DMS53 (cell line): ENCODE measurements at places on chromosomes 5 and 9.
A peak's percentile ranks its signal among the peaks of the same experiment; 100 is the strongest.

- DNase-seq, result no peak
Measured at GRCh38 chr9:131927091-131927490, 152.6 kb downstream of the MED27 start.

- no peak for DNase-seq
Measured at GRCh38 chr5:92003806-92004205, 620.7 kb upstream of the ARRDC3 start.

DNA sequence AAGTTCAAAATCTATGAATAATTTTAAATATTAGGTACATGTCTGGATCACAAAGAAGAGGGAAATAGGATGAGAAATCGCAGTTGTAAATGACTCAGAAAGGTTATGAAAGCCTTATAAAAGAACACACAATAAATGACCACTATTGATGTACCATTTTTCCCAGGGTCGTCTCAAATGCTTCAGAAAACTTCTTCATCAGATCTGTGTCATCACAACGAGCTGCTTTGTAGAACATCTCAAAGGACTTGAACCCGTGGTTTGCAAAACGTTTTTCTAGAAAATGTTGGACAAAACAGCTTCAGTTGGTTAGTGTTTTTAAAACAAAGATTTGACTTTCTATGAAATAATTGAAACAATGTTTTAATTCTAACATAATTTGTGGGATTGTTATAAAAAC is 100.1 kb downstream of the SVEP1 start:
- DNase-seq, result no peak

- DNase-seq, result no peak
Measured at GRCh38 chr9:71857159-71857558, 53.8 kb downstream of the ABHD17B start.

GRCh38 chr5:137250421-137250820 is 248.7 kb downstream of the SPOCK1 start:
- DNase-seq, result no peak

DNA sequence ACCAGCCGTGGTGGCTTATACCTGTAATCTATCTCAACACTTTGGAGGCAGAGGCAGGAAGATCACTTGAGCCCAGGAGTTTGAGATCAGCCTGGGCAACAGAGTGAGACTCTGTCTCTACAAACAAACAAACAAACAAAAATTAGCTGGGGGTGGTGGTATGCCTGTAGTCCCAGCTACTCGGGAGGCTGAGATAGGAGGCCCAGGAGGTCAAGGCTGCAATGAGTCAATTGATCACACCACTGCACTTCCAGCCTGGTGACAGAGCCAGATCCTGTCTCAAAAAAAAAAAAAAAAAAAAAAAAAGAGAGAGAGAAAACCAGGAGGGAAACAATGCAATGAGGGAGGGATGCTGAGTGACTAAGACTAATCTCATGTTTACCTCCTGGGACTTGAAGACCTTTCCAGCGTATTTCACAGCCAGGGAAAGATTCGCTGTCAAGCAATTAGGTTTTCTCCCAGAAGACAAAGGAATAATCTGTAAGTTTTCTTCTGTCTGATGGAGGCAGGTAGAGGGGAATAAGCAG is 51.1 kb upstream of the MIER3 start:
- no peak for DNase-seq

DNA sequence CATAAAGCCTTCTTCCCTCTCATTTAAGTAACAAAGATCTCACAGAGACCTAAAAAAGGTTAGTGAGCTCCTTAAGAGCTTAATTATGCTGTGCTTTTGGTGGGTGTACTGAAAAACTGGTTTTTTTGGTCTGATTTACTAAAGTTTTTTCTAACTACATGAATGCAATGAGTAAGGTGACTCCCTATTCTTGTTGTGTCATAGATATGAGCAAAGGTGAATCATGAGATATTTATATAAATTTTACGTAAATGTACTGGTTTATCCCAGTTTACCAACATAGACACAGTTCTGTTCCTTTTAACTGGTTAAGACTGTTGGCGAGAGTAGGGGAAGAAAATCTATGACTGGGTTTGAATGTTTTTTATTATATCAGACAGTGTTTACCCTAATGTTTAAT is 250.5 kb downstream of the NR2F1-AS1 start:
- DNase-seq, result no peak

- no peak for DNase-seq
Measured at GRCh38 chr9:6592791-6593190, 52.7 kb downstream of the GLDC start.

DNA sequence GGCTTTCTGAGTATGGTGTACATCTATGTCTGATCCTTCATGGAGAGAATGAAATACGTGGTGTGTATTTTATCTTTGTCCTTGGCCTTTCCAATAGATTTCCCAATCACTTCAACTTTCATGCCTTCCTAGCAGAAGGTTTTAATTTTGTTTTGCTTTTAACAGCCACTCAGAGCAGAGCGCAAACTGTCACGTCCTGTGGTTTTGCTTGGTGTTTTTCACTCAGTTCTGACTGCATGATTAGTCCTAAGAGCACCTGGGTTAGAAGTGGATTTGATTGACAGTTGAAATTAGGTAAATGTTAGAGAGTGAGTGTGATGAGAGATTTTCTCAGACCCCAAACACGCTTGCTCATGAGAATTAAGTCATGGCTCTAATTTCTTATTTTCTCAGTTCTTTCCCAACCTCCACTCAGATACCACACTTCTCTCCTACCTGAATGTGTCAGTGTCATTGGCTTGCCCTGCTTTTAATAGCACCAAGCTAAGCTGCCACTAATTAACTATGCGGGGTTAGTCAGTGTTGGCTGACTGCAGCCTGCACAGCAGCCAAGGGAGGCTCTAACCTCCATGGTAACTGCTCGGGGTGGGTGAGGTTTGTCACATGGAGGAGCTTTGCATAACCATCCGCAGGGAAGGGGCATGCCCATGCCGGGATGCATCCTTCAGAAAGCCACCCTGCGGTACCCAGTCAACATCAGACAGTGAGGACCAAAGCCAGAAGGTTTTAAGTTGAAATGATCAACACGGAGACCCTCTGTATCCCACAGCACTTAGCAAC is 173.4 kb downstream of the NR3C1 start:
- DNase-seq, result no peak

DNA sequence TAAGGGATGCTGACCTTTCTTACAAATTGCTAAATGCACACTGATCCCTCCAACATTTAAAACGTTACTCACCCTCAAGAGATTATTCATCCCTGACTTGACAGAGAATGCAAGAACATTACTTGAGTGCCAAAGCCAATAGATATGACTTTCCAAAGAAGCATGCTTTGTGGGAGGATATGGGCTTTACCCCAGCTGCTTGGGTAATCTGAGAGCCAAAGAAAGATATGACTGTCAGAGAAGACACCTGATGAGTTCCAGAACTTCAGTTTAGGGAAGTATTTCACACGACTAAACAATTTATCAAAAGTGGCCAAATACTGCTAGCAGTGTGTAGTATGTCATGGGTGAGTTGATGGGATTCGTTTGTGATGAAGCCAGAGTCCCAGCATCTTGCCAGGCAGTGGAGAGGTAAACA is 7.4 kb upstream of the SPDL1 start:
- DNase-seq, result no peak

DNA sequence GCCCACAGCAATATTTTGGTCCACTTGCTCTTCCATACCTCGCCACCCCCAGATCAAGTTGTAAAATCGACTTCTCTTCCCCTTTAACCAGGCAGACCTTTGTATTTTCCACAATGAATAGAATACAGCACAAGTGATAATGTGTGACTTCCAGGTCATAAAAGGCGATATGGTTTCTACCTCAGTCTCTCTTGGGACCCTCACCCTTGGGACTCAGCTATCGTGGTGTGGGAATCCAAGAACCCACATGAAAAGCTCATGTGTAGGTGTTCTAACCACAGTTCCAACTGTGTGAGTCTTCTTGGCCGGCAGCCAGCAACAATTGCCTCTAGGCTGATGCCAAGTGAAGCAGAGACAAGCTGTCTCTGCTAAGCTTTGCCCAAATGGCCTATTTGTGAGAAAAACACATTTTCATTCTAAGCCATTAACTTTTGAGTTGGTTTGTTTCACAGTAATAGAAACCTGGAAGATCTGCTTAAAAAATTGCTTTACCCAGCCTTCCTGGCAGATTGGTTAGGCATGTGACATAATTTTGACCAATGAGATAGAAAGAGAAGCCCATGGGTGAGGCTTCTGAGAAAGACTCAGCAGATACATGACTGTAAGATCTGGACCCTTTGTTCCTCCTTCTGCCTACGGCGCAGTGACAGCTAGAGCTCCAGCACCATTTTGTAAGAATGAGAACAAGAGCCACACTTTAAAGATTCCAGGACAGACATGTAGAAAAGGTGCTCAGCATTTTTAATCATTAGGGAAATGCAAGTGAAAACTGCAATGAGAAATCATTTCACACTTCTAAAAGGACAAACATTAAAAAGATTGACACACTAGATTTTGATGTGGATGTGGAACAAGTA is 18.3 kb upstream of the MLLT3 start:
- DNase-seq, result peak; percentile 14

DNA sequence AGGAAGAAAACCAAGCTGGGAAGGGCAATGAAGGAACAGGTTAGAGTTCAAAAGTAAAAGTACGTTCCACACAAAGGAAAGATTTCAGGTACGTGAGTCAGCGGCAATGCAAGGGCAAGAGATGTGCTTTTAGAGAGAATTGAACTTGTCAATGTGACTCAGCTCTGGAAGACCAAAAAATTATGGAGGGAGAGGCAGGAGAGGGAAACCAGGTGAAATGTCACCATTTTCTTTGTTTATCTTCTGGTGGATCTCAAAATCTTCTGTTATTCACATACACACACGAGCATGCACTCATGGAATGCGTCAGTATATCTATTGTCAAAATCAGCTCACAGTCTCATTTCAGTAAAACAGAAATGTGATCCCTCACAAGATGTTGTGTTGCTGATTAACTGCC is 148.8 kb upstream of the RFX3 start:
- DNase-seq, result no peak

GRCh38 chr9:82090046-82090445 is 101.5 kb downstream of the SPATA31D1 start:
- no peak for DNase-seq

GRCh38 chr9:16002816-16003215 is 450.0 kb downstream of the CCDC171 start:
- DNase-seq, result no peak

- no peak for DNase-seq
Measured at GRCh38 chr9:107437716-107438115, 51.9 kb downstream of the KLF4 start.

GRCh38 chr5:57174890-57175510 is 1.1 kb downstream of the GPBP1 start:
- DNase-seq, result peak; percentile 50

- no peak for DNase-seq
Measured at GRCh38 chr5:14064841-14065240, 78.3 kb upstream of the TRIO start.

DNA sequence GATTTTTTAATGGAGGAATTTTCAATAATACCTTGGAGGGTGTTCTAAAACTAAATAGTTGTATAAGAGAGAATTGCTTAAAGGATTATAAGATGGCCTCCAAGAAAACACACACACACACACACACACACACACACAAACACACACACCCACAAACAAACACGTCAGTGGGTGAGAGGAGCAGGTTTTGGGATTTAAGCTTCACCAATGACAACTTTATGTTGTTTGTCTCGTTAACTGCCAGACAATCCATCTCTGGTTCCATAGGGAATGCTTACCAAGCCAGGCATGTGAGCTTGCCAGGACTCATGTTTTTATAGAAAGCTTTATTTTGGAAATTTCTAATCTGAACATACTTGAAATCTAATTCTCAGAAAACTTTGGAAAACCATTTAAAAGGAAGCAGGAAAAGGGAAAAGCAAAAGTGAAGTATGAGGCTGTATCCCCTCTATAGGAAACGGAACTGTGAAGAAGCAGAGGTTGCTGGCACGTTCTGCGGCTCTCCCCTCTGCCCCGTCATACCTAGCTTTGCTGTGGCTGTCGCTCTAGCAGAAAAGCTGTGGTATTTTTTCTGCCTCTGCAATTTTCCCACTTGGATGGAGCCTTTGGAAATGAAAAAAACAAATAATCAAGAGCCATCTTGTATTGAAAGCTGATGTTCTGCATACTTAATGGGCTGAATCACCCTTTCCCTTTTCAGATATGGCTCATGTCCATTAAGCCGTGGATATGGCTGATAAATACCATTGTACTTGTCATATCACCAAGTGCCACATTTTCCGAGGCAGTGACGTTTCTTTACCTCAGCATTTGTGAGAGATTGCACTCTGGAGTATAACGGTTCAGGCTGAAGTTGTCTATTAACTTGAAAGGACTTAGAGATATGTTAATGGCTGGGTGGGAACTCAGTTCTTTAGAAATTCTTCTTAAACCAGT is 112.7 kb downstream of the NTRK2 start:
- no peak for DNase-seq

GRCh38 chr9:10062629-10063395 is 550.0 kb downstream of the PTPRD start:
- DNase-seq, result no peak

GRCh38 chr5:93911609-93912008 is 170.2 kb upstream of the POU5F2 start:
- DNase-seq, result peak; percentile 22

DNA sequence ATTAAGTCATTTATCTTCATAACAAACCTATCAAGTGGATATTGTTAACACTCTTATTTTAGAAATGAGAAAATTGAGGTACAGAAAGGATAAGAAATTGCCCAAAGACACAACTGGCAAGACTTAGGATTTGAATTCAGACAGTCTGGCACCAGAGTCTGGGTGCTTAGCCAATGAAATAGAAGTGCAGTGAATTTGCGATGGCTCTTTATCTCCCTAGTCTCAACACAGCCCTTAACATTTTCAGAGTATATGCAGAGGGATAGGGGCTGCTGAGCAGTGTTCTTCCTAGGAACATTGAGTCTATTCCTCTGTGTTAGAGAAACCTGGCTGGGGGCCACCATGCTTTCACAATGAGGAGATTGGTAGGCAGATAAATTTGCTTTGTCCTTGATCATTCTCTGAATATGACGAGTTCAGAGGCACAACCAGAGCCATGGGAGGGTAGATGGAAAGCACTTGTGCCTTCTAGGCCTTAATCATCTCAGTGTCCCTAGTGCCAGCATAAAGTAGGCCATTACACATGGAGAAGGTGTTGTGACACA is 6.1 kb upstream of the FSD1L start:
- no peak for DNase-seq

DNA sequence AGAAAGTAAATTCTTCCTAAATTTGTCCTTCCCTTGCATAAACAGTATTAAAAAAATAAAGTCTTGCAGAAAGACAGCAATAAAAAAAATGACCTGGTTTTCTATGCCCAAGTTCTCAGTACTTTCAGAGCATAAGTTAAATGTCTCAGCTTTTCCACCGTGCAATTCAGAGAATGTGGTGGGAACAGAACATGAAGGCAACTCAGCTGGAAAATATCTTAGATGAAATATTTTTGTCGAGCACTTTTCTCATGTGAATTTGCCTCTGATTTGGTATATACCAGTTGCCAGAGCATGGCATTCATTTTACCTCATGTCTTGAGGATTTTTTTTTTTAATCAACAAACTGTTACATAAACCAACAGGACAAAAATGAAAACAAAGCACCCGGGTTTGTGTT is 176.1 kb downstream of the CETN3 start:
- DNase-seq, result no peak

DNA sequence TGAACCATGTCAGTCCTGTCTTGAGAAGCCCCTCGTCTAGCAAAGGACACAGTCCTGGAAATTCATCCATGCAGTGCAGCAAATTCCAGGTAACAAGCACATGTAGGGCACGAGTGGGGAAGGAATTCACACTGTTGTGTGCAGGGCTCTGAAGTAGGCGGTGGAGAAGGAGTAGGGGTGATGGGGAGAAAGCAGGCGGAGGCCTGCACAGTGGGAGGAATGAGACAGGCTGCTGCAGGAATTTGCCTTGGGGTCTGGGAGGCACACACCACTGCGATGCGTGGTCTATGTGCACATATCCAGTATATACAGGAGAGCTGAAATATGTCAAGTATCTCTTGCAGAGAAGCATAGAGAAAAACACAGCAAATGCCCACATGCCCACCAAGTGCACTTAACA is 249.2 kb upstream of the IRX2 start:
- DNase-seq, result no peak
